ENCODE measurements at places on chromosomes 6 and 20.

- DNase-seq = no peak
These were observed 73.2 kb downstream of the TRMT6 start for GRCh38 chr20:5877128-5877527.

DNA sequence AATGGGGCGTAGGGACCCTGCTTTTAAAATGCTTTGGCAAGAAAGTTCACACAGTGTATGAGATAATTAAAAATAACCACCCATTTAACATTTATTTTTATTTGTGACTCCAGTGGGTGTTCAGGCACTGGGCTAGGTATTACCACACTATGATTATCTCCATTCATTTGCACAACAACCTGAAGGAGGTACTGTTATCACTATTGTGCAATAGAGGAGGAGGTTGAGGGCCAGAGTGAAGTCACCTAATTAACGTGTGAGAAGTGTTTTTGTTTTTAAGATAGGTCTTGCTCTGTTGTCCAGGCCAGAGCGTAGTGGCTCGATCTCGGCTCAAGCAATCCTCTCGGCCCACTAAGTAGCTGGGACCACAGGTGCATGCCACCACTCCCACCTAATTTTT, 29.2 kb downstream of the MAK start:
- DNase-seq = no peak

DNA sequence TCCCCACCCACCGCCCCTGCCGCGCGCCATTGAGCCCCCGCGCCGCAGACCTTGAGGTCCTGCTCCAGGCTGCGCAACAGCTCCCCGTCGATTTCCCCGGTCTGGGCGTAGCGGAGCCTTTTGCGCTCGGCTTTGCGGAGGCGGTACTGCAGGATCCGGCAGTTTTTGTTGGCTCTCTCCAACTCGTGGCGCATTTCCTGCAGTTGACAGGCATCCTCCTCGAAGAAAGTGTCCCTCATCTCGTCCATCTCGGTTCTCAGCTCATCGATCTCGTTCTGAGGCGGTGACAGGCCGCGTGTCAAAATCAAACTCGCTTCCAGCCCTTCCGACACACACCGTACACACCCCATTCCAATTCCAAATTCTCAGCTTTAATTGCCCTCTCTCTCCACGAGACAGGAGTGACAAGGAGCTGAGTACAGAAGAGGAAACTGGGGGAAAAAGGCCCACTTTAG, 4.3 kb downstream of the MTCL3 start:
- peak; percentile 61 for DNase-seq

DNA sequence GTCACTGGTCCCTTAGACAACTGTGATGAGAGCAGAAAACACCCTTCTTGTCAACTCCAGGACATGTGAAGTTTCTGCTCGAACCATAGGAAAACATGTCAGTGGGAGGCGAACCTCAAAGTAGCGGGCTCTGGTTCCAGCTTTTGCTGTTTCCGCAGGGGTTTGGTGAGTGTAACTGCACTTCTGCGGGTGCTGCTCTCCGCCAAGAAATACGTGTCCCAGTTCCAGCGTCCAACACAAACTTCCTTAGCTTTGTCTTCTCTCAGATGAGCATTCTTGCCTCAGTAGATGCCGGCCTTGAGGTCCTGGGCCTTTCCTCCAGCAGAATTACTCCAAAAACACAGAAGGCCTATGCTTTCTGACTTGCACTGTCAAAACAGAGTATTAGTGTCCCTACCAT, 156.3 kb downstream of the FNDC1 start:
- no peak for DNase-seq

DNA sequence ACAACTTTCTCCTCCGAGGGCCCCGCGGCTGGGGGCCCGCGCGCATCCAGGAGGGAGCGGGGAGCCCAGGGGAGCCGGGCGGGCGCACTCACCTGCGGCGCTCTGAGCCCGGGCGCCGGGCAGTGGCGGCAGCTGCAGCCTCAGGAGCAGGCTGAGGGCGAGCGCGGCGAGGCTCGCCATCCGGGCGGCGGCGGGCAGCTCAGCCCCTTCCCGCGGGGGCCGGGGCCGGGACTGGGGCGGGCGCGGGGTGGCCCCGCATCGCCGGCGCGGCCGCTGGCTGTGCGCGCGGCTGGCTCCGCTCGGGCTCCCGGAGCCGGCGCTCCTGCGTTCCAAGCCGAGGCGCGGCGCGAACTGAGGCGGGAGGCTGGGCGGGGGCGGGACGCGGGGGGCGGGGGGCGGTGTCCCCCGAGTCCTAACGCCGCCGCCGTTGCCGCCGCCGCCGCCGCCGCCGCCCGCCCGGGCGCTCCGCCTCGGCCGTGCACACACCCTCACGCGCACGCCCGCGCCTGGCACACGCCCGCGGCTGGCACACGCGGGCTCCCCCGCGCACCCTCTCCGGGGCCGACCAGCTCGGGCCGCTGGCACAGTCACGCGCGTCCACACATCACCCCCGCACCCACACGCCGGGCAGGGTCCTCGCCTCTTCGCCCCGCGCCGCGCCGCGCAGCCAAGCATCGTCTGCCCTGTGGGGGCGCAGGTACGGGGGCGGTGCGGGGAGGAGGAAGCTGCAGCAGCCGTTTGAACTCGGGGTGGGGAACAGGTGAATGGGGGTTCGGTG, at the start of gene PTPRT:
PTPRT (minus strand) TSS at position 353 of the 778 bp plus-strand sequence; CDS start at position 180, 173 bp downstream.
- DNase-seq = no peak
